Stimulated activated CD8-positive, alpha-beta memory T cell treated with anti-CD3 and anti-CD28 coated beads, Interleukin-15, amount 100 ng/mL, for 4 hours (primary cell): ENCODE measurements at places on chromosomes 16 and 17.

- no peak for DNase-seq
Observed at GRCh38 chr17:46901291-46901690, 21.7 kb upstream of the GOSR2 start.

GRCh38 chr16:87453326-87453725 is 39.5 kb downstream of the ZCCHC14 start:
- no peak for DNase-seq

GRCh38 chr17:49494986-49495841 is at the start of gene NGFR:
Gene NGFR, plus strand, starts transcription at chr17:49495293. Its CDS starts 125 bp downstream, at chr17:49495418.
- peak; percentile 53 for DNase-seq

DNA sequence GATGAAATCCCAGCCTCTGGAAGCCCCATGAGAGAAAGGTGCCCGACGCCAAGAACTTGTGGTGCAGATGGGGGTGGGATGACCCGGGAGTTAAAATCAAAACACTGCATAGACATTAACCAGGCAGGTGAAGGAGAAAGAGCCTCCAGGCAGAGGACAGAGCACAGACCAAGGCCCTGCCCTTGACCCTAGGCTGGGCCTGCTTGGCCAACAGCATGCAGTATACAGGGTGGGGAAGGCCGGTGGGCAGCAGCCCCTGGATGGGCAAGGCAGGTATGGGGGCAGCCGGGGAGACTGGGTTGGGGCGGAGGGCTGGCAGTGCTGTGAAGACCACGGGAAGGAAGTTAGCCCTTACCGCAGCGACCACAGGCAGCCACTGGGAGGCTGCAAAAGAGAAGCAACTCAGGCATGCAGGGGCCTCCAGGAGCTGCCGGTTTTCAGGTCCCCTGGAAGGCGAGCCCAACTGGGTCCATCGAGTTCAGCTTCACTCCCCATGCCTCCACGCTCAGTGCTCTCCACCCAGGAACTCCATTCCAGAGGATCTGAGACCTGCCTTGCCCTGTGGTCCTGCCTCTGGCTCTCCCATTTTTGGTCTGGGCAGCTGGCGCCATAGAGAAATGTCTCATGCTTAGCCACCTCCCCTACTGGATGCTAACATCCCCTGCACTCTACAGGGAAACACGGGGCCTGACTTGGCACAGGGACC is 81.2 kb downstream of the C16orf95 start:
- no peak for DNase-seq

GRCh38 chr17:80720610-80721577 is 176.3 kb downstream of the RPTOR start:
- peak; percentile 29 for DNase-seq

- no peak for DNase-seq
Observed at GRCh38 chr16:28863929-28864793, 518 bp downstream of the SH2B1 start.

GRCh38 chr17:82439194-82439828 is 11.2 kb downstream of the CYBC1 start:
- DNase-seq, result no peak

- peak; percentile 95 for DNase-seq
Observed at GRCh38 chr17:1399679-1400512, at the start of gene YWHAE. Gene YWHAE, minus strand, starts transcription at chr17:1400222. Its CDS starts 112 bp downstream, at chr17:1400110.

DNA sequence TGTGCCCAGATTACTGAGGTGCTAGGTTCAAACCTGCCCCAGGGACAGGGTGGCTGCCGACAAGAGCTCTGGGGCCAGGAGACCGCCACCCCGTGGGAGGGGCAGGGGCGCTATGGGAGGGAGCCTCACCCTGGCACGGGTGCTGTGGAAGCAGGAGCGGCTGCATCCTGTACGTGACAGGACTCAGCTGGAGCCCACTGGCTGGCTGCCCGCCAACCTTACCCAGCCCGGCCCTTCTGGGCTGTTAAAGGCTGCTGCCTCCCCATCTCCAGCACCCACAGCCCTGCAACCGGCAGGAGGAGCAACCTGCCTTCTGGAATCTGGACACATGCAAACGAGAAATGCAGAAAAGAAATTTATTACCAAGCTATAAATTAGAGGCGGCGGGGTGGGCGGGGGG is 11.2 kb downstream of the PAM16 start:
- no peak for DNase-seq

DNA sequence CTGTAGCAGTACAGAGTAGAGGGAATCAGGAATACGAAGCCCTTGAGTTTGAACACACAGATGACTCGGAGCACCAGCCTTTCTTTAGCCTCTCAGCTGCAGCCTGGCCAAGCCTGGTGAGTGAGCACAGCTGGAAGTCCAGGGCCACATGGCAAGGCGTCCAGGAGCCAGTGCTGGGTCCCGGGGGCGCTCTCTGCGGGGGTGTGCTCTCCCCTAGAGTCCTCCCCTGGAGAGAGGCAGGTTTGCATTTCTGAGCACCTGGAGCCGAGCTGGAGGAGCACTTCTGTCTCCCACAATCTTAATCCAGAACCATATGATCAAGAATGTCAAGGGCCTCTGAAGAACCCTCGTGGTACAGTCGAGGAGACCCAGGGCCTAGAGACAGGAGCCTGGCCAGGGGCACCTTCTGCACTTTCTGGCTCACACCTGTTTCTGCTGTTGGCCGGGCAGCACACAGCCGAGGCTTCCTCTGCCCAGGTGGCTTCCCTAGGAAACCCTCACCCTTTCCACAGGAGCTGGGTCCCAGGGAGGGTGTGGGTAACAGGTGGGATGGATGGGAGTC is 78.3 kb downstream of the PLD6 start:
- DNase-seq, result no peak

DNA sequence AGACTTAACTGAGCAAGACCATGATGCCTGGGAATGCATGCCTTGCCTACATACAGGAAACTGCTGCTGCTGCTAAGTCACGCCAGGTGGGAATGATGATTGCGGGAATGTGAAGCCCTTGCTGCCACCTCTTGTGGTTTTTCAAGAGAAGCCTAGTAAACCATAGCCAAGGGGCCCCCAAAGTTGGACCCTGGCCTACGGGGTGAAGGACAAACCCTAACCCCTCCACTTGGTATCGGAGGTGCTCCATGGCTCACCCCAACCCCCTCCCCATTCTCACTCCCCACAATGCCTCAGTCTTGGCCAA is 233.9 kb downstream of the ZNF423 start:
- DNase-seq, result no peak
